Stimulated activated CD8-positive, alpha-beta memory T cell treated with anti-CD3 and anti-CD28 coated beads, Interleukin-7, amount 100 ng/mL, for 1 hour (primary cell): ENCODE measurements at places on chromosomes 7 and 10.

DNA sequence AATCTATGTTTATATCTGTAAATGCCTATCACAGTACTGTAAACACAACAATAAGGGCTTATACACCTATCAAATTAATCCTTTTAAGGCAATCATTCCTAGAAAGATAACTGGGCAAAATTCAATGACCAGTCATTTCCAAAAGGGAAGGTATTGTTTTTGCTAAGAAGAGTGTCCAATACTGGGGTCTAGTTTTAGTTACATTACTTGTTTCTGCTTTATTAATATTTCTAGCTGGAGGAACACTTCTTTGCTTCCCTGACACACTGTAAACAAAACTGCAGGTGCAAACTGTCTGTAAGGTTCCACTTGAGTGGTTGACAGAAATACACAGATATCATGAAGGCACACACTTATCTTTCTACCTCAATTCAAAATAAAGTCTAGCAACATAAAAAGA, 84.2 kb upstream of the FAM133B start:
- no peak for DNase-seq

DNA sequence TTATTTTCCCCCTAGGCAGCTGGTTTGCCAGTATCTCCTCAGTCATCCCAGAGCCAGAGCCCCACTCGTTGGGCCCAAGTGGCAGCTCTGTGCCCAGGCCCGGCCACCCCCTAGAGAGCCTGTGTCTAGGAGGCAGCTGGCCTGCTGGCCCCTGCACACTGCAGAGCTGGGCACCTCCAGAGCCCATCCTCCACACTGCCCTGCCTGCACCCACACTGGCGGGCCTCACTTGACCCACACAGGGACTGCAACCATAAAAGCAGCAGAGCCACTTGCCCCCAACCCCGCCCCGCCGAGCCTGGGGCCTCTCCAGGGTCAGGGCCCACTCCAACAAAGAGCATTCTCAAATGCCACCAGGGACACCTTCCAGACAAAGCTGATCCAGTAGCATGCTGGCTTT, 5.4 kb downstream of the ASB13 start:
- DNase-seq = no peak

DNA sequence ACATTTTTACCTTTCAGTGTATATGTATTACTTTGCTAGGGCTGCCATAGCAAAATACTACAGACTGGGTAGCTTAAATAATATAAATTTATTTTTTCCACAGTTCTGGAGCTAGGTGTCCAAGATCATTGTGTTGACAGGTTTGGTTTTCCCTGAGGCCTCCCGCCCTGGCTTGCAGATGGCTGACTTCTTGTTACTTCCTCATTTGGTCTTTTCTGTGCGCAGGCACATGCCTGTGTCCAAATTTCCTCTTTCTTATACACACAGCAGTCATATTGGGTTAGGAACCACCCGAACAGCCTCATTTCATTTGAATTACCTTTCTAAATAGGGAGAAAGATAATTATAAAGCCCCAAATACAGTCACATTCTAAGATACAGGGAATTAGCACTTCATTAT, 521.6 kb upstream of the SORCS1 start:
- DNase-seq = no peak

DNA sequence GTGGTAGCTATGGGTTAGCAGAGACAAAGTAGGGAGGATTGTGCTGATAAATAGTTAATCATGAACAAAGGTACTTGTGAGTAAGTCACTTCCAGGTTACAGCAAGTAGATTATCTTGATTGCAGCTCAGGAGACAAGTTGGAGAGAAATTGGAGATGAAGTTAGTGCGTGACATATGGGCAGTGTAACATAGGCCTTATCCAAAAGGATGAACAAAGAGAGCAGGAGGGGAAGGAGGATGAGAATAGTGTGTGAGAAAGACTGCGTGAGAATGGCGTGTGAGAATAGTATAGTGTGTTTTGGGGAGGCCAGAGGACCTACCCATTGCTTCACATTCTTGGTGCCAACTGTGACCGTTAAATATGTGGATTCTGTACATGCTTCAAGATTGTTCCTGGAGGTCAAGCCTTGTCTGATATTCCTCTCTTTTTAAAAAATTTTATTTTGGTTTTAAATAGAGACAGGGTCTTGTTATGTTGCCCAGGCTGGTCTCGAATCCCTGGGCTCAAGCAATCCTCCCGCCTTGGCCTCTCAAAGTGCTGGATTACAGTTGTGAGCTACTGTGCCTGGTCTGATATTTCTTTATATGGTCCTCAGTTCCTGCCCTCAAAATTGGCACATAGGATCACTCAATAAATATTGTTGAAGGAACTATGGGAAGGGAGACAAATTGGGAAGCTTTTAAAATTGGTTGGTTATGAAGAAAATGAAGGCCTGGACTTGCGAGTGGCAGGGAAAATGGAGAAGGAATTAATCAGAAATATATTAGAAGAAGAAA, 3.2 kb downstream of the VCL start:
- DNase-seq = no peak

DNA sequence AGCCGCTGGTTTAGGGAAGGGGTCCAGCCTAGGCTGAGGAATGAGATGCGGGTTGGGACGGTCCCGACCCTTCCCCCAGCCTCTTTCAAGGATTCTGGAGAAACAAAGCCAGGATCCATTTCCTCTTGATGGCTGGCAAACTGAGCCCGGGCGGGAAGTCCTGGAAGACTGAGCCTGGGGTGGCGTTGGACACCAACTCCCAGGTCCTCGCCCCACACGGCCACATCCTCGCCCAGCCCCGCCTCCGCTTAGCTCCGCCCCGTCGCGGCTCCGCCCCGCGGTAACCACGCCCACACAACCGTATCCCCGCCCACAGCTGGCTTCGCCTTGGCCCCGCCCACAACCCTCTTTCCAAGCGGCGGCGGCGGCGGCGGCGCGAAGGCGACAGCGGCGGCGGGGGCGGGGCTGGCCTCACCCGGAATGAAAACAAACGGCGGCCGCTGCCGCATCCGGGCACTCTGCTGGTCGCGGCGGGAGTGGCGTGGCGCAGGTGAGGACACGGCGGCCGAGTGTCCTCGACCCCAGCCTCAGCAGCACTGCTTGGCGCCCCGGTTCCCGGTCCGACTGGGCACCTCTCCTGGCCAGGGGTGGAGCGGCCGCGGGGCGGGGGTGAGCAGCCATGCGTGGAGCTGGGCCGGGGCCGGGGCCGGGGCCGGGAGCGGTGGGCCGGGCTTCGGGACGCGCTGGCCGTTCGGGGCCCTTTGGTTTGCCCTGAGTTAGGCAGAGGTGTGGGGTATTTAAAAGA, at the start of gene NUB1:
NUB1 (plus strand) TSS at position 456 of the 745 bp plus-strand sequence. CDS start 3,538 bp downstream, outside the sequence.
- DNase-seq = peak; percentile 93

DNA sequence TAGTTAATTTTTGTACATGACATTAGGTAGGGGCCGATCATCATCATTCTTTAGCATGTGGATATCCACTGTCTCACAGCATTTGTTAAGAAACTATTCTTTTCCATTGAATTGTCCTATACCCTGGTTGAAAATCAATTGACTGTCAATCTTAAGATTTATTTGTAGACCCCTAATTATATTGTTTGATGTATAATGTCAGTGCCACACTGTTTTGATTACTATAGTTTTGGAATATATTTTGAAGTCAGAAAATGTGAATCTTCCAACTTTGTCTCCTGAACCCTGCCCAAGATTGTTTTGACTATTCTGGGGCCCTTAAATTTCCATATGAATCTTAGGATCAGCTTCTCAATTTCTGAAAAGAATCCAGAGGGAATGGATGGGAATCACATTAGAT, 6.6 kb upstream of the LMTK2 start:
- no peak for DNase-seq

- DNase-seq = peak; percentile 27
These were observed 160.8 kb downstream of the SPAG6 start for GRCh38 chr10:22505911-22506685.

GRCh38 chr7:47513741-47514241, 68.1 kb downstream of the TNS3 start:
- no peak for DNase-seq

DNA sequence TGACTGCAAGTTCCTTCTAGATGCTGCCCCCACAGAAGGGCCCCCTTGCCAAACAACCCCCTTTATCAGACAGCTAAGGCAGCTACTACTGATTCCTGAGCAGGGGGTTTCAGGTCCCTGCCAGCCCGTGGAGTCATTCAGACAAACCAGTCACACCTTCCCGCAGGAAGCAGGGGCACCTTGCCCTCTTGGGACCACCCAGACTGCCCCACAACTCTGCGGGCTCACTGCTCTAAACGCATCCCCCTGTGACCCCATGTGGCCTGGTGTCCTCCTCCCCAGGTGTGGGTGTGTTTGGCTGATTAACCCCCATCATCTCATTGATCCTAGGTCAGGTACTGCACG, 298.9 kb downstream of the TCERG1L start:
- DNase-seq = no peak

GRCh38 chr7:1675036-1675671, 5.1 kb downstream of the ELFN1 start:
- DNase-seq = no peak

GRCh38 chr10:124637746-124638145, 106.4 kb downstream of the FAM53B start:
- DNase-seq = no peak
